ENCODE measurements at places on chromosomes 3 and 15.

DNA sequence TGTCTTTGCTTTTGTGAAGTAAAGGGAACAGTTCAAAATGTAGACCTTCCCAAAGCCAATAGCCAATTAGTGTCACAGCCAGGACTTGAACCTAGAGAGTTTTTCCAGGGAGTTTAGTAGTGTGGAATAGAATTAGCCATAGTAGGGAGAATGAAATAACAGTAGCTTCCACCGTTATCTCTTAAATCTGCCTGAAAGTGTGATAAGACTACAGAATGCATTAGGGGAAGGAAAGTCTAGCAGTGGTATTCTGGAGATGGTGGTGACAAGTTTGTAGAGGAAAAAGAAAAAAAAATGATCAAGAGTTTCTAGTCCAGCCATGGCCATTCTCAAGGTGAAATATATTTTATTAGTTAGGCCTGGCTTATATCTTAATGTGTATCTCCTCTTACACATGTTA lies 13.8 kb downstream of the ATP11B start:
- DNase-seq: no peak

DNA sequence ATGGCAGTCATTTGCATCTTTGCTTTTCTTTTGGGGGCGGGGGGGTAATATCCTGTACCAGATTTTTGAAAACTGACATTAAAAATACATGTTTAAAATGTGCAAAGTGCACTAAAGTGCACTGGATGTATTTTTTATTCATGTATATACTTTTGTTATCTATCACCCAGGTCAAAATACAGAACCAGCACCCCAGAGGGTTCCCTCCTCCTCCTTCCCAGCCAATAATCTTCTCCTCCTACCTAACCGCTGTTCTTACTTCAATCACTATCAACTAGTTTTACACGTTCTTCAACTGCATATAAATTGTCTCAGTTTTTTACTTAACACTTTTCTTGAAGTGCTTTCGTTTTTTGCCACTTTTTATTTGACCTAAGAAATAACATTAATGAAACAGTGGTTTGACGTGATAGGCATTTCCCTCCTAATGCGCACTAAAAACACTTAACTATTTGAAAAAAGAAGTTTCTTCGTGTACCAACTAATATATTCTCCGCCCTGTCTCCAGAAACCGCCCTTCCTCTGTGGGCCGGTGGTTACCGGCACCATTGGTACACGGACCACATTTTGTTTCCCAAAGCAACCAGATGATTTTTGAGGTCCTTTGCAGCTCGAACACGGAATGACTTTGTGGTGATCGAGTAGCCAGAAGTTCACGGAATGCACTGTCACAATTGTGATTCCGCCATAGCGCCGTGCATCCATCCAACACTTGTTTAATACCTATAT lies 836 bp upstream of the AKAP13 start:
- DNase-seq: no peak

GRCh38 chr3:7075901-7076300 lies 215.0 kb downstream of the GRM7 start:
- DNase-seq: no peak

DNA sequence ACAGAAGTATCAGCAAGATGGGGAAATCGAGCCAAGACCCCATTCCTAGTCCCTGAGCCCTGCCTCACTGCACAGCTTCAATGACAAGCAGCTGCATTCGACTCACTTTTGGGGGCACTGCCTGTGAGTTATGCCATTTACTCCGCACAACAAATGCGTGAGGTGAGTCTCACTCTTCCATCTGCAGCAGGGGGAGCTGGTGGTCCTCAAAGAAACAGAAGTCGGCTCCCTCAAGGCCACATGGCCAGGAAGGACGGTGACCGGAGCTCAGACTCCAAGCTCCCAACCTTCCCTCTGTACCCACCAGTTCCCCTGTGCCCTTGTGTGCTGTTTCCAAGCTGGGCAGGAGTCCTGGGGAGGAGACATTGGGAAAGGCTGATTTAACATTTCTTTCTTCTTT lies 127.7 kb upstream of the IQSEC1 start:
- DNase-seq: no peak

- DNase-seq: no peak
Observed at GRCh38 chr3:2861120-2861519, 249.1 kb downstream of the IL5RA start.
